GM19239 (cell line): ENCODE measurements at places on chromosomes 12 and 14.

DNA sequence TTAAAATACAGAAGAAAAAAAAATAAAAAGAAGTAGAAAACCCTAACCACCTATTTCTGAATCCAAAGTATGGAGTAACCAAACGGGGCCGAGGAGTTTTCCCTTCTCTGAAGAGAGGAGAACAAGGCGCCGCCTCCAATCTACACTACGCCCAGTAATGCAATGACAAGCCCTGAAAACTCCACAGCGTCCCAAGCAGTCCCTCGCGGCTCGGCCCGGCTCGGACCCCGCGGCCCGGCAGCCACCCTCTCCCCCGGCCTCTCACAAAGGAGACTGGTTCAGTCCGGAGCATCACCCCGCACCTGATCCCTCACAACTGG lies 371 bp downstream of the CHD8 start:
- DNase-seq: no peak

DNA sequence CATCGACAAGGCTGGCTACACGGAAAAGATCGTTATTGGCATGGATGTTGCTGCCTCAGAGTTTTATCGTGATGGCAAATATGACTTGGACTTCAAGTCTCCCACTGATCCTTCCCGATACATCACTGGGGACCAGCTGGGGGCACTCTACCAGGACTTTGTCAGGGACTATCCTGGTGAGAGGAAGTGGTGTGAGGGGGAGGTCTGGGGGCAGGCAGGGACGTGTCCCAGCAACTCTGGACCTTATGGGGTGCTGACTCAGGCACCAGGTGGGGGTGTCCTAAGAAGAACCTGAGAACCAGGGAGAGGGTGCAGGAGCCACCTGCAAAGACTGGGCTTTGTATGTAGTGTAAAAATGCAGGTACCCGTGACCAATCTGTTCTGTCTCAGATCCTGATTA lies 5.2 kb downstream of the ENO2 start:
- no peak for DNase-seq

GRCh38 chr14:103121846-103122584 lies 1.2 kb upstream of the TNFAIP2 start:
- no peak for DNase-seq

DNA sequence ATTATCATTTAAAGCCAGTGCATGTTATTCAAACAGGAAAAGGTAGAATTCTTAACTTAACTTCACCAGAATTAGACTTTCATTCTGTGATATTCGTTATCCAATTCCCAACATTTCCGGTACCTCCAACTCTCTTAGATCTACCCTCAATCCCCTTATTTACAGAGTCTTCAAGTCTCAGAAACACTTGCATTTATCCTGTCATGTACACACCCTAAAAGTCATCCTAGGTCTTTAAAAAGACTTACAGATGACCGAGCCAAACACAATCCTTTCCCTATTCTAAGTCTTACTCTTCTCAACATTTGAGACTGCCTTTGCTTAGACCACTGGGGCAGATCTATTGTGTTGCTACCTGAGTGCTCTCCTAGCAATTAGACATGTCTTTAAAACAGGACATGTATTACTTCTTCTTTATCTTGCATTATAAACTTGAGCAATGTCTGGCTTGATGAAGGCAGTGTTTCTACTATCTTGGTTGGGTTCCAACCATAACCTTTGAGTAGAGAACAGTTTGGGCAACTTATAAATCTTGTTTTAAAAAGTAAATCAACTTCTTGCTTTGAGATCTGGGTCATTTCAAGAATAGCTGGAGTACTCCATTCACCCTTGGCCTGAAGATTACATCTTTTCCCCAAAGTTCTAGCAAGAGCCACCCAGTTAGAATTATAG lies 140.6 kb upstream of the PLEKHG7 start:
- DNase-seq: no peak

- DNase-seq: no peak
Measured at GRCh38 chr14:93857081-93857480, 68.8 kb upstream of the PRIMA1 start.

DNA sequence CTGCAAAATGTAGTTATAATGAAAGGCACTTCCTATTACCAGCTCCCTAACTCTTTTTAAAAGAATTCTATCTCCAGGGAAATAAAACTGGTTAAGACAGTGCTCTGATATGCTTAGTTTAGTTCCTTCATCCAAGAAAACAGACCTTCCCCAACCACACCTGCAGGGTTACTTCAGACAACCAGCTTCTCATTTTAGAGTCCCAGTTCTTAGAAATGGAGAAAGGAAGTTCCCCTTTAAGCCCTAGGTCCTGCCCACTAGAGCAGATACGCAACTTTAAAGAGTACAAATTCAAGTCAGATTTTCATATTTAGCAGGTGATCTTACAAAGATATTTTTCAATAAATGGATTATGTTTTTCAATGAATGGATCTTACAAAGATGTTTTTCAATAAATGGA lies 4.4 kb upstream of the WSB2 start:
- no peak for DNase-seq
